ENCODE measurements at places on chromosomes 7 and 10.

GRCh38 chr7:93984024-93984423, 20.1 kb downstream of the BET1 start:
- no peak for DNase-seq

- DNase-seq = no peak
Observed at GRCh38 chr7:631964-632830, 94.3 kb upstream of the DNAAF5 start.

DNA sequence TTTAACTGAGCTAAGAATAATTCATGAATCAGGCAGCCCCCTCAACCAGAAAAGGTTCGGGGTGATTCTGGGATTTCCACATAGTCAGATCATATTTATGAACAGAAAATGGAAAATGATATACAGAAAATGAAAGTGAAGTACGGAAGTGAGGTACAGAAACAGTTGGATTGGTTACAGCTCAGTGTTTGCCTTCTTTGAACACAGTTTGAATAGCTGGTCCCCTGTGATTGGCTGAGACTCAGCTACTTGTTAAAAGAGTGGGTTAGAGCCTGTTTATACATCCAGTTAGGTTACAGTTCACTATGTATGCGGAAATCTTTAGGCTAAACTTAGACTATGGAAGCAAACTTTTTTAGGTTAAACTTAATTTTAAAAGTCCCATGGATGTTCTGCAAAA, 511.7 kb downstream of the PLXDC2 start:
- DNase-seq = no peak

GRCh38 chr10:15852111-15852557, 8.2 kb downstream of the MINDY3 start:
- no peak for DNase-seq

- peak; percentile 20 for DNase-seq
Observed at GRCh38 chr7:1225441-1226185, 7.1 kb upstream of the UNCX start.

- no peak for DNase-seq
Observed at GRCh38 chr10:18906636-18907035, 142.0 kb upstream of the MALRD1 start.

DNA sequence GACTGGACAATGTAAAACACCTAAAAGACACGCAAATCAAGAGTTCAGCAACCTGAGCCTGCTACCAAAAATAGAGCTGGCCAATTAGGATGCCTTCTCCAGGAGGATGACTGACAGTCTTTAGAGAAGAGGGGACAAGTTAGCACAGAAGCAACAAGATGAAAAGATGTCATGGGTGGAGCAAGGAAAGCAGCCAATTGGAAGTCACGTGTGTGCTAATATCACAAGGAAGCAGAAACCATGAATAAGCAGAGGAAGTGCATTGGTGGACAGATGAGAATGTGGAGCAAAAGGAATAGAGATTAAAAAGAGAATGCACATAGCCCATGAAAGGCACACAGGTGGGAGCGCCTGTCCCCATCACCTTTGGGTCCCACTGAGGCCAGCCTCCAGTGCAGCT, 148.1 kb downstream of the SLC25A13 start:
- DNase-seq = no peak

GRCh38 chr7:16874066-16874465, 7.7 kb downstream of the AGR3 start:
- no peak for DNase-seq

- no peak for DNase-seq
Observed at GRCh38 chr10:88169037-88169319, 305.6 kb downstream of the PTEN start.

- DNase-seq = no peak
Observed at GRCh38 chr10:71408436-71409225, 11.9 kb downstream of the CDH23 start.

- no peak for DNase-seq
Observed at GRCh38 chr7:144812379-144813283, 23.2 kb downstream of the TPK1 start.

DNA sequence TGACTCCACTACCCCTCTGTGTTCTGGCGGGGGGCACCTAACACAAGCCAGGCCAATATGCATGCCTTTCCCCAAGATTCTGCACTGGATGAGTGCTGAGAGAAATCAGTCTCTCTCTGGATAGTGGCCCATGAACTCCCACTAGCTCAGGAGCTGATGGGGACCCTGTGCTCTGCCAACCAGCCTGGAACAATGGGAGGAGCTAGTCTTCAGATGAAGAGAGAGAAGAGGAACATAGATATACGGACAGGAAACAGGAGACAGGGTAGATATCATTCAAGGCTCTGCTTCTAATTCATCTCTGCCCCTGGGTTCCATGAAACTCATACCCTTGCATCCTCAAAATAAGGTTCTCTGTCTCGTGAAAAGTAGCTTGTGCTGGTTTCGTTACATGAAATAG, 27.9 kb upstream of the PLXNA4 start:
- no peak for DNase-seq

DNA sequence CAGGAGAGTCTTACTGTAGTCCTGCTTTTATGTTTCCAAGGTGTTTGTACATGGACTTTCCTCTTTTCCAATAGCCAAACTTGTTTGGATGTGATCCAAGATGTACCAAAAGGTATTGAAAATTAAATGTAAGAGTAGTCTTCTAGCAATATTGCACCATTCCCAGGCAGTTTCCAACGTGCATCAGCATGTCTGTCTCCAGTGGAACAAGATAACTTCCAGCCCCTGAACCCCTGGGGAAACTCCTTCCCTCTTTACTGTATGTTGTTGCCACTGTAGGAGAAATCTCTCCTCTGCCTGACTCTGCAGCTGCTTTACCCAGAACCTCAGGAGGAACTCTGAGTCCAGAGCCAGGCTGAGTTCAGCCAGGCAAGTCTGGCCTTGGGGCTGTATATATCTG, 18.5 kb downstream of the ARMC10 start:
- no peak for DNase-seq

DNA sequence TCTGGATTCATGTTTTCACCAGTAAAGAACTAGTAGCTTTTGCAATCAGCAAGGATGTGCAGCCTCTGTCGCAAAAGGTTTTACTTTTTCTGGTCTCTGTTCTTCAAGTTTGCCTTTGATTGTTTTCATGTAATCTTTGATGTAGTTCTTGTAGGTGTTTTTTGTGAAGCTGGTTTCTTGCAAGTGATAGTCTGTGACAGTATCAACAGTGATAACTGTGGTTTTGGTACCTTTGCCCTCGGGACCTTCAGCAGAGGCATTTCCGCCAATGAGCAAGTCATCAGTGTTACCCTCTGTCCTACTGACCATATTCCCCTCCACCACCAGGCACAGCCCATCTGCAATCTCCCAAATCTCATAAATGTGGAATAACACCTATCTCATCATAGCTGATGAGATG, 55.1 kb downstream of the IPMK start:
- no peak for DNase-seq

All from activated T-helper 9 cell treated with anti-CD3 and anti-CD28 coated beads, Interleukin-2, amount 50 U/mL, for 16 hours (primary cell).